Activated CD8-positive, alpha-beta memory T cell treated with anti-CD3 and anti-CD28 coated beads, Interleukin-2, amount 10 ng/mL, durations not matched to agents 7 days and 5 days (primary cell): ENCODE measurements at places on chromosomes 12 and 14. TPM values are rescaled to one million over a fixed set of nuclear protein-coding genes. Genes with fewer than 3 reads are reported as not detected.

NFE2 gene
- not detected for total RNA-seq

DNA sequence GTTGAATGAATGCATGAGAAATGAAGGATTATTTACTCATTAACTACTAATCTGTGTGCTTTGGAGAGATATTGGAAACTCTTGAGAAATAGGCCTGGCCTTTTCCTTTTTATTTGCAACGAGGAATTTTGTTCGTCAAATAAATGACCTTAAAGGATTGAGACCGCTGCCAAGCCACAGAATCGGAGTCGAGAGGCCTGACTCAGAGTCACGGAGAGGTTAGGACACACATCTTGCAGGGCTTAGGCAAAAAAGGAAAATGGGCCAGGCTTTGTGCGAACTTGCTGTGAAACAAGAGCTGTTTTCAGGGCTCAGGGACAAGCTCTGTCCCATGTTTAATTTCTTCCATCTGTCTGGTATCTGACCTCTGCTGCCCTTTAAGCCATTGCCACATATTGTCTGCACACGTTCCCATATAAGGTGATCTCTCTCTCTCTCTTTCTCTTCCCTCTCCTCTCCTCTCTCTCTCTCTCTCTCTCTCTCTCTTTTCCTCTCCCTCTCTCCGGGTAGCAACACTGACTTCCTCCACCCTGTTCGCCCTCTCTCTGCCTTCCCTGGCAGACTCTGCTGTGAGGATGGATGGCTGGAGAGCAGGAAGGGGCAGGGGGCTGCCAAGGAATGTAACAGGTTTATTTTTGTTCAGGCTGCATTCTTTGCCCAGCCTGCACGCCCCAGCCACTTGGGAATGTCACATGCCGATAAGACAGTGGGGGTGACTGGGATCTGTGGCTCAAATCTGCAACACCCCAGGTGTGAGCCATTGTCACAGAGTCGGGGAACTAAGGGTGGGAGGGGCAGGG is 14.9 kb upstream of the IFT81 start:
- H3K27me3 ChIP-seq = peaks cover 14% of the 10 kb centered on the region
- H3K27ac ChIP-seq = no peak overlapping the region
- no peak for DNase-seq
- H3K4me1 ChIP-seq = no peaks in the 10 kb centered on the region
- H3K4me3 ChIP-seq = no peak overlapping the region
- no peaks in the 10 kb centered on the region for H3K36me3 ChIP-seq

DNA sequence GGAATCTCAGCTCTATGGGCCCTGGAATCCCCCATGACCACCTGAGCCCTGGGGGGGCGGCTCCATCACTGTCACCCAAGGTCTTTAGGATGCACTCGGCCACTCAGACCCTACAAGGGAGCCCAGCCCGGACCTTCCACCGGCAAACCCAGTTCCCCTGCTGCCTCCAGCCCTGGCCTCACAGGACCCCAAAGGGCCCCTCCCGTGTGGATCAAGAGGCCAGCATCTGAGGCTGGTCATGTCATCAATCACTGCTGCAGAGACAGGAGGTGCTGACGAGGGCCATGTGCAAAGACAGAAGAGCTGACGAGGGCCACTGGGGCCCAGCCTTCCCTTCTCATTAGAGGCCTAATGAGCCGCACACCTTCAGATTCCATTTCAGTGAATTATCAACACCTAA is 39.0 kb upstream of the SFSWAP start:
- no peak for DNase-seq
- no peaks in the 10 kb centered on the region for H3K4me1 ChIP-seq
- H3K27me3 ChIP-seq = peaks cover 21% of the 10 kb centered on the region
- no peak overlapping the region for H3K4me3 ChIP-seq
- no peak overlapping the region for H3K27ac ChIP-seq

DNA sequence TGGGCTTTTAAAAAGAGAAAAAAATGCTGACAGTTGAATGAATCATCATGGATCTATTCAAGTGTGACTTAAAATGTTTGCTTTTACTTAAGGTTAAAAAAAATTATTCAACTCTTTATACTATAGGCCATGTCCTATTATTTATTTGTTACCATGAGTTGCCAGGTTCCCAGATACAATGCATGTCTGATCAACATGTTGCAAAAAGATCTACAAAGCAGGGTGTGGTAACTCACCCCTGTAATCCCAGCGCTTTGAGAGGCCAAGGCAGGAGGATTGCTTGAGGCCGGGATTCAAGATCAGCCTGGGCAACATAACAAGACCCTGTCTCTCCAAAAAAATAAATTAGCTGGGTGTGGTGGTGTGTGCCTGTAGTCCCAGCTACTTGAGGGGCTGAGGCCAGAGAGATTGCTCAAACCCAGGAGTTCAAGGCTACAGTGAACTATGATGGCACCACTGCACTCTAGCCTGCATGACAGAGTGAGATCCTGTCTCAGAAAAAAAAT is 460.8 kb downstream of the BCAT1 start:
- H3K36me3 ChIP-seq = no peaks in the 10 kb centered on the region
- no peak overlapping the region for H3K4me3 ChIP-seq
- no peak for DNase-seq
- H3K4me1 ChIP-seq = no peaks in the 10 kb centered on the region
